ENCODE measurements at places on chromosomes 7 and 10.

GRCh38 chr10:5589661-5590511, 65.1 kb downstream of the CALML3 start:
- peak; percentile 18 for DNase-seq

DNA sequence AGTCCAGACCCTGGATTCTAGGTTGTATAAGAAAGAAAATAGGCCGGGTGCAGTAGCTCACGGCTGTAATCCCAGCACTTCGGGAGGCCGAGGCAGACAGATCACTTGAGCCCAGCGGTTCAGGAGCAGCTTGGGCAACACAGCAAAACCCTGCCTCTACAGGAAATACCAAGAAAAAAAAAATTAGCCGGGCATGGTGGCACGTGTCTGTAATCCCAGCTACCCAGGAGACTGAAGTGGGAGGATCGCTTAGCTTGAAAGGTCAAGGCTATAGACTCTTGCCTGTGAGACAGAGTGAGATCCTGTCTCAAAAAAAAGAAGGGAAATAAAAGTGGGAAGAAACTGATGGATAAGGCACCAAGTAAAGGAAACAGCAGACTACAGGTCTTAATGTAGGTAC, 287.9 kb upstream of the KLF14 start:
- peak; percentile 39 for DNase-seq

GRCh38 chr10:26361971-26362370, 76.2 kb upstream of the APBB1IP start:
- no peak for DNase-seq

DNA sequence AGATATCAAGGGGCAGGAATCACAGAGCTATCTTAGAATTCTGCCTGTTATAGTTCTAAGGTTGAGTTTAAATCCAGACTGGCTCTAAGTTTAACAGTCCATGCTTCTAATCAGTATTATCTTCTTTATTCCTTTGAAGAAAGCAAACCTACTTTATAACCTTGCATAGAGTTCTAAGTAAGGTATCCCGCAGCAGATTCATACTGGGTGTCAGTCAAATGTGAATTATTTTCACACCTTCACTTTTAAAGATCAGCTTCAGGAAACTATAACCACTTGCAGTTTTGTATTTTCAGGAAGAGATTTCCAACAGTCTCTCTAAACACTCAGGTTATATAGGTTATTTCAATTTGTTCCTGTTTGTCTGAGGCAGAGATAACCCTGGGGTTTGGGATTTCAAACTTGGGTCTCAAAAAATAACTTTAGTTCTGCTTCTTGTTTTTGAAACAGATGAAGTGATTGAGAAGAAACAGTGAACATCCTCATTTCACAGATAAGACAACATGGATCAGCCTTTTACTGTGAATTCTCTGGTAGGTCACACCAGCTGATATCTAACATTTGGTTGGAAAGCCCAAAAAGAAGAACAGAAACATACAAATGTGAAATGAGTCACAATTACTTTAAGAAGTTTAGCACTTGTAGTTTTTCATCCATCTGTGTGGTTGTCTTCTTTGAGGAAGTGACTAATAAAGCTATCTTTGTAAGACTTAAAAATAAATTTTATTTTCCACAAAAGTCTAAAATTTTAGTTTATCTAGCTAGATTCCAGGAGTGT, 21.4 kb downstream of the STAMBPL1 start:
- peak; percentile 88 for DNase-seq

GRCh38 chr7:2554661-2555111, 638 bp downstream of the BRAT1 start:
- DNase-seq = peak; percentile 31

- DNase-seq = no peak
Measured at GRCh38 chr7:108012499-108013430, 9.8 kb upstream of the LAMB1 start.

GRCh38 chr7:85328456-85328998, 141.7 kb upstream of the SEMA3D start:
- no peak for DNase-seq

DNA sequence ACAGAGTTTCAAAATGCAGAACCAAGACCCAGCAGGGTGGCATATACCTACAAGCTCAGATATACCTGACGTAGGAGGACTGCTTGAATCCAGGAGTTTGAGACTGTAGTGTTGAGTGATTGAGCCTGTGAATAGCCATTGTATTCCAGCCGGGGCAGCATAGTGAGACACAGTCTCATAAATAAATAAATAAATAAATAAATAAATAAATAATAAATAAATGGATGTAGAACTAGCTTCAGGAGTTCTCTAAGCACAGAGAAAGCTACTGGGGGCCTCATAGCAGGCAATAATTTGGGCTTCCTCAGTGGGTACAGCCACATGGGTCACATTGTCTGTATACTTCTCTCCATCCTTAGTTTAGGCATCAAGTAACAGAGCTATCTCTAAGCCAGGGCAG, 906.8 kb downstream of the LRMDA start:
- no peak for DNase-seq

DNA sequence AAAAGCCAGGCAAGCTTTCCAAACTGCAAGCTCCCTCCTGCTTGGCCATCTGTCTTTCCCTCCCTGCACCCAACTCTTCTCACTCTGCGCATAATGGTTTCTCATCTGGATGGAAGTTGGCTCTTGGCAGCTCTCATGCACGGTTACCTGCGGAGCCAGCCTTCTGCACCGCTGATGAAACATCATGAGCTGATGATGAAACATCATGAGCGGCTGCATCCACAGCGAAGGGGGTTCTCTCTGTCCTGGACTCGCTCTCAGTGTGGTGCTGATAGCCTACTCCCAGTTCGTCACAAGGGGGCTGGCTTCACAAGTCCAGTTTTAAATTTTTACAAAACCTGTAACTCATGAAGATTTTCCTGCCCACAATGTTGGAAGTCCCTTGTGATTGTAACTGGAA, 457.5 kb downstream of the ACTR3B start:
- DNase-seq = no peak

DNA sequence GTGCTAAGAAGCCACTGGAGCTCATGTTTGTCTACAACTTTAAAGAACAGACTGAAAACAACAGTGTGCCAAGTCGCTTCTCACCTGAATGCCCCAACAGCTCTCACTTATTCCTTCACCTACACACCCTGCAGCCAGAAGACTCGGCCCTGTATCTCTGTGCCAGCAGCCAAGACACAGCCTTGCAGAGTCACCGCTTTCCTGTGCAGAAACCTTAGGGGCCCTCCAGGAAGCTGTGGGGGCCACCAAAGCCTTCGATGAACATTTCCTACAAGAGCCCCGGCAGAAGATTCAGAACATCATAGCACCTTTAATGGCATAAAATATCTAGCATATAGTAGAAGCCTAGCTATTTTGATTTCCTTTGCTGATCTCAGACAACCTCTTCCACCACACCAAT, 88.0 kb upstream of the PRSS58 start:
- no peak for DNase-seq

GRCh38 chr7:90896458-90896857, 300.3 kb downstream of the CDK14 start:
- DNase-seq = no peak

- DNase-seq = no peak
Measured at GRCh38 chr10:47311193-47311931, 10.9 kb upstream of the GDF2 start.

- DNase-seq = peak; percentile 36
Measured at GRCh38 chr7:106367018-106367420, 82.2 kb upstream of the NAMPT start.
